ENCODE measurements at places on chromosomes 2 and 18.

DNA sequence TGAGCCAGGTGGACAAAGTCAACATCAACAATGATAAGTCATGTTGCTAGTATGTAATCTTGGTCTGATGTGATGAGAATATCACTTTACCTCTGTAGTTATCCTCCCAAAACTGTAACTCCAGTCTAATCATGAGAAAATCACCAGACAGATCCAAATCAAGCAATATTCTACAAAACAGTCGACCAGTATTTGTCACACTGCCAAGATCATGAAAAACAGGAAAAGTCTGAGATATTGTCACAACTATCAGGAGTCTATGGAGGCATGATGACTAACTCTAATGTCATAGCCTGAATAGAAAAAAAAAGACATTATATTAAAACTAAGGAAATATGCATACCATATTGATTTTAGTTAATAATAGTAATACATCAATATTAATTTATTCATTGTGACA, 1883.3 kb upstream of the CELF4 start:
- DNase-seq = peak; percentile 23

- no peak for DNase-seq
These were observed 145.0 kb upstream of the HDAC4 start for GRCh38 chr2:239545741-239546392.

GRCh38 chr2:238727585-238728329, 120.1 kb upstream of the TWIST2 start:
- no peak for DNase-seq

DNA sequence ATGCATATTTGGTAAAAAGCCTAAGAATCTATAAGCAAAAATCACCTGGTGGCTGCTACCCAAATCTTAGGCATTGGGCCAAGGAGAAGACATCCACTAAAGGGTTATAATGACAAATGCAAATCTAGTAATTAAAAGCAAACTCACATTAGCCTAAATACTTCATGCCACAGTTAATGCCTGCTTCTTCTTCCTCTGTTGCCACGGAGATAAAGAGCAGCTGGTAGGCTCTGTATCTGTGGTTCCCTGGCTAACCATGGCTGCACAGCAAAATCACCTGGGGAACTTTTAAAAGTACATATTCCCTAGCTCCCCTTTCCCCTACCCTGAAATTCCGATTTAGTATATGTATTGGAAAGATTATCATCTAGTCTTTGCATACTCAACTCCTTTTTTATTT, 114.3 kb downstream of the LNPK start:
- DNase-seq = no peak

DNA sequence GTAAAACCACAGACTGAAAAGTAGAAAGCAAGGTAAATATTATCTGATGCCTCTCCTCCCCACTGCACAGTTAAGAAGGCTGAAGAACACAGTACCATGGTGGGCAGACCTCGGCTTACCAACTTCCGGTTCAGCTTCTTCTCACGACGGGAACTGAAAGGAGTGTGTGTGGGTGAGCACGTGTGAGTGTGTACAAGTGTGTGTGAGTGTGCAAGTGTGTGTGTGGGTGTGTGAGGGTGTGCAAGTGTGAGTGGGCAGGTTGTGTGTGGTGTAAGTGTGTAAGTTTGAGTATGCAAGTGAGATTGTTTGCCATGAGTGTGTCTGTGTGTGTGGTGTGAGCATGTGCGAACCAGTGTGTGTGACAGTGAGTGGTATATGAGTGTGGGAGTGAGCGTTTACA, 103.5 kb downstream of the ADD2 start:
- no peak for DNase-seq

GRCh38 chr2:11169333-11169732, 14.1 kb downstream of the SLC66A3 start:
- no peak for DNase-seq

DNA sequence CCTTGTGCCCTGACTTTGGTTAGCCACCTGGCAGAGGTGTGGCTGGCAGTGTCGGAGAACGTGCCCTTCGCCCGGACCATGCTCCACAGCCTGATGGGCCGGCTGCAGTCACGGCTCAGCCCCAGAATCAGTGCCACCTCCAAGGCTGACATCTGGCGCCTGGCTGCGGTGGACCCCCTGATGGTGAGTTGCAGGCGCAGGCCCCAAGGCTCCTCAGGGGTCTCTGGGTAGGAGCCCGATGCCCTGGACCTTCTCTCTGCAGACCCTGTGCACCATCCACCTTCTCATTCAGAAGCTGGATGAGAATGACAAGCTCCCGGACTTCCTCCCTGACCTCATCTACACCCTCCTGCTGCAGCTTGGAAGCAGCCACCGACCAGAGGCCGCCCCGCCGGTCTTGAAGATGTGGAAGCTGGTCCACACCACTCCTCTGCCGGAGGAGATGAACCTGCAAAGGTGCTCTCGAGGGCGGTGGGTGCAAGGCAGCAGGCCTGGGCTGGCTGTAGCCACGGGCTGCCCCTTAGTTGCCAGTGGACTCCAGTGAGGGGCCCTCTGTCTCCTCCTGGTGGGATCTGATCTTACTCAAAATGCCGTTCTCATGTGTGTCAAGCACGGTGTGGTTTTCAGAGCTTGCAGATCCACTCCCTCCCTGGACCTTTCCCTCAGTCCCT, 32.1 kb downstream of the HJURP start:
- DNase-seq = no peak

DNA sequence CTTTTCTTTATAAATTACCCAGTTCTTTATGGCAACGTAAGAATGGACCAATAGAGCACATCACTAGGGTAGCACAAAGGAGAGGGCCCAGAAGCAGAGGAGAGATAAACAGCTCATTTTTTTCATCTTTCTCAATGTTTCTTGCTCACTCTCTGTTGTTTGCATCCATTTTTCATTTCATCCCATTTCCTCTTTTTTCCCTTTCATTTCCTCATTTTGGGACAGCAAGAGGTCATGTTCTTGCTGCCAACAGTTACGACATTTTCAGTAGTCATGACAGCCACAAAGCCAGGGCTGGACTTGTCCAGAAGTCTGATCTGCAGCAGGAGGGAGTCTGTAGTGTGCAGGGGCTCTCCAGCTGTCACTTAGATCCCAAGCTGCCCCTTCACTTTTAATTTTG, 52.7 kb upstream of the CYP1B1 start:
- no peak for DNase-seq

GRCh38 chr2:188811522-188811921, 162.7 kb upstream of the COL3A1 start:
- DNase-seq = peak; percentile 43

DNA sequence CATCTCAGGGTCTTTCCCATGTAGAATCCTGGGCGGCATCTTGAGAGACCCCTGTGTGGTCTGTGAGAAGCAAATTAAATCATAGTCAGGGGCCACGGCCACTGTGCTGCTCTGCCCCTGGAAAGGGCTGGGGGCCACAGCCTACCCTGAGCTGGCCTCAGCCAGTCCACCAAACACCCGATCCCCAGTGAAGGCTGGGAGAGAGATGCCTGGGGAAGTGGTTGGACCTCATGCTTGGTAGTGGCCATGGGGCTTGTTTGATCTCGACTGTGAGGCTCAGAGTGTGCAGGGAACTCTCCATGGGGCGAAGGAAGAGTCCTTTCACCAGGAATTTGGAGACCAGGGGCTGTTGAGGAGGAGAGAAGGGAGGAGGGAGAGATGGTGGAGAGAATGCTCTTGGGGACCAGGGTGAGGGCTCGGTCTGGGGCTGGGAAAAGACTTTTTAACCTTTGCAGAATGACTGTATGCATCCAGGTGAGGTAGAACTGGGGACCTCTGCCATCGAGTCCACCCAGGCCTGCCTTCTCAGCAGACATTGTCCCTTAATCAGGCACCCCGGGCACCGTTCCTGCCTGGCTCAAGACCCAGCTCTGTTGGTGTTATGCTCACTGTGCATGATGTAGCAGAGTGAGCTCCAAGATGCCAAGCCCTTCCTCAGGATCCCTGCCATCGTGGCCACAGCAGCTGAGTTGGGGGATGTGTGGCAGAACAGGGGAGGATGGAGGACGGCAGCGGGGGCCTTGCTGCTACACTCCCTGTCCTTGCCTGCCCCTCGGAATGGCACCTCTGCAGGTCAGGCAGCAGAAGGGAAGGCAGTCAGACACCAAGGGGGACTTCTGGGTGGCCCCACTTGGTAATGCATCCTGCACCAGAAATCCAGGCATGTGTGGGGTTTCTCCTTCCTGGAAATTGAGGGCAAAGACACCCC, 249.9 kb downstream of the DYSF start:
- no peak for DNase-seq

DNA sequence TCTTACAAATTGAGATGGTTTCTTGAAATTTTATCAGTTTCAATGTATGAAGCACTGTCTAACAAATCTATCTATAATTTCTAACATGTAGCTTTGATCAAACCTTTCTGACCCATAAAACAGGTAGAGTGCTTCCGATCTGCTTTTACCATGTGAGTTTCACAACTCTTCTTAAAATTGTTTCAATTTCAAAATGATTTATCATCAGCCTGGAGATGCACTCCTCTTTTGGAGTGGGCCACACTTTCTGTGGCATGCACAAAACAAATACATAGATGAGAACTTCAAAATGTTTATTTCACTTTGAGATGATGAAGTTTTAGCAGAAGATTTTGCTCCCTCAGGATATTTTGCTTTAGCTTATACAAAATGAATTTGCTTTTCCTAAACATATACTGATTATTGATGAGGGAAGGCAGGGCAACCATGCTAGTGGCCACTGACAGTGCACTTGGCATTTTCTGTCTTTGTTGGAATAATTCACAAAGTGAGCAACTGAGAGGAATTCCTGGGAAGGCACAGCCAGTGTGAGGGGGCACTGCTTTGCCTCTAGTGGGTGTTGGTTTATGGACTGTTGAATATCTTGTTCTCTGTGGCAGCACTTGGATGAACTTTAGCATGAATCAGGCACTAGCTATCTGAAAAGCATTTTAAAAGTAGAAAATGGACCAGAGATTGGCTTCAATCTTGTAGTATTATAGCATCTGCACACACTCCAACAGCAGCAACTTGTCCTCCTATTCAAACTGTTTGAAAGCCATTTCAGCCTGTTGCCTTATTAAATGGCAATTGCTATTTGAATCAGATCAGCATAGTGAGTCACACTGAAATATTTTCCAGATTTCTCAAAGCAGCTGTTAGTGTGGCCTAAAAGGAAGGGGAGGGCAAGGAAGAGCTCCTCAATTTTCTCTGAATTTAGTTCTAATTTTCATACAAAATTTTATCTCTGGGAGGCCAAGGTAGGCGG, 193.2 kb downstream of the CCDC85A start:
- peak; percentile 5 for DNase-seq

DNA sequence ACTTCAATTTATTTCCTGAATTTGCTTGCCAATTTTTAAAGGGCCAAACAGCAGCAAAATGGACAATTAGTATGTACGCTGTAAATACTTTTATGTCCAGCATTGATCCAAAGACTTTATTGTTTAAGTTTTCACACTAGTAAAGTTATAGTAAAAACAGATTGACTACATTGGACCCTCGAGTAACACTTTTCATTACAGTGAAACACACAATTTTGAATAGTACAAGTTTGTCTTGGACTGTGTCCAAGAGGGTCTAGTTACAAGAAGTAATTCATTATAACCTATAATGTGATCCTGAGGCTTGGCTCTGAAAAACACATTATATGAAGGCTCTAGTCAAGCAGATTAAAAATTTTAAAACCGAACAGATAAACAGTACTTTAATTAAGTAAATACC, 11.4 kb upstream of the RBBP8 start:
- DNase-seq = no peak

GRCh38 chr2:99169534-99169933, 11.3 kb downstream of the MITD1 start:
- no peak for DNase-seq

GRCh38 chr2:146481629-146482028, 1363.2 kb upstream of the ACVR2A start:
- peak; percentile 66 for DNase-seq

GRCh38 chr18:14781671-14782070, 33.7 kb downstream of the ANKRD30B start:
- DNase-seq = no peak

GRCh38 chr2:179686718-179687342, 174.6 kb downstream of the ZNF385B start:
- no peak for DNase-seq

DNA sequence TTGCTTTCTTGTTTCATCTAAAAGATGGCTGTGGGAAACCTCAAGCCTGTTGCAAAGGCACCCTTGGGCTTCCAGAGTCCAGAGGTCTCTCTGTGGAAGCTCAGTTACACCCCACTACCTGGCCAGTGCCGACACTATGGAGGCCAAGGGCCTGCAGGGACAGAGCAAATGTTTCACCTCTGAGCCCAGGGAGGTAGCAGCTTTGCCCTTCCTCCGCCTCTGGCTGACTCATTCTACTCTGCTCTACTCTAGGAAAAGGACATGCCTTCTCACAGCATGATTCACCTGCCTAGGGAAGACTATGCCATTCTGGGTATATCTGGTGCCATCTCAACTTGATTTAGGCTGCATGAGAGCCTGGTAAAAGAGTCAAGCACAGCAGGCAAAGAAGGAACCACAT, 12.2 kb downstream of the MYOM1 start:
- DNase-seq = peak; percentile 57

- DNase-seq = no peak
These were observed 102.2 kb downstream of the DLGAP1 start for GRCh38 chr18:4352746-4353551.

DNA sequence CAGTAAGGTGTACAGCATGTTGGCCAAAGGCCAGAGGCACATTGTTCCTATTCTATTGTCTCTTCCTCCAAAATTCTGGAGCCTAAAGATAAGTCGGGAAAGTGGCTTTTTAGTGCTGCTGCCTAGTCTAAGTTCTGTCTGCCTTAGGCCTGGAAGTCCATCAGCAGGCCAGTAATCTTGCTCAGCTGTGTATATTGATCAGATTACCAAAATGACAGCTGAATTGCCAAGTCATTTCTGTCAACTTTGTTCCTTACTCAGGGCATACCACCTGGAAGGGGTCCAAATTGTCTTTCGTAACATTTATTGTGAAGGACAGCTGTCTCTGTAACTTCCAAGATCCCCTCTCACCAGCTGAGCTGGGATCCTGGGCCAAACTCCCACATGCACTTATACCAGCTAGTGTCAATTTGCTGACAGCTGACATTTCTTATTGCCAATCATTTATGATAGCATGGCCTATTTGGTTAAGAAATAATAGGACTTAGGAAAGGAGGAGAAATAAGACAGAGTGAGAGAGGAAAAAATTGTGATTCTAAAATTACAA, 116.8 kb upstream of the FSHR start:
- DNase-seq = no peak

DNA sequence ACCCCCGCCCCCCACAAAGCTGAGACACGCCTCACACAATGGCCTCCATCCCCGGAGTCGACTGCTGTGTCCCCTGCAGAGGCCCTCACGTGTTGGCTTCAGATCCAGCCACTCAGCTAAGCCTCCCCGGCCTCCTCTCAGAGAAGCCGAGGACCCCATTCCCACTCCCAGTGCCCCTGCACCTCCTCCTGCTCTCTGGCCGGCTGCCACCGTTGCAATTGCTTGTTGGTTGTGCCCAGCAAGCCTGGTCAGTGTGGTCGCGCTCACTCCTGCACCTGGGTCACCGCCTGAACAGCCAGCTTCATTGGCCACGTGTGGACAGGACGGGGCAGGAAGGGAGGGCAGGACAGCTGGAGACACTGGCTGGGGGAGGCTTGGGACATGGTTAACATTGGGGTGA, 191.5 kb upstream of the SALL3 start:
- DNase-seq = no peak

Measured in A172 (cell line).